ENCODE measurements at places on chromosomes 16 and 17.

- DNase-seq, result peak; percentile 76
These were observed 138.0 kb downstream of the NLK start for GRCh38 chr17:28180449-28180848.

DNA sequence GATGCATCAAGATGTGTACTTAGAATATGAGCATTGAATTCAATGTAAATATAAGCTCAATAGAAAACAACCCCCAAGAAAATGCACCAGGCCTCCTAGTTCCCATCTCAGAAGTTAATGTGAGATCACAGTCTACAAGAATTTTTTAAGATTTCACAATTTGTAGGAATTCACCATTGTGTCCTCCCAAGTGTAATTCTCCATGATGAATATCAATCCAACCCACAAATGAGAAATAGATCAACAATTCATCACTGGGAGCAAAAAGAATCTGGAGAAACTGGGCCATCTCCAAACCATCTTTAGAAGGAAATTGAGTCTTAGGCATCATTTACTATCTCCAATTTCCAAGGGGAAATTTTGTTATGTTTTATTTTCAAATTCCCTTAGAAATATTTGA is 310.5 kb upstream of the GOT2 start:
- peak; percentile 69 for DNase-seq

GRCh38 chr17:3843935-3844516 is 2.0 kb downstream of the NCBP3 start:
- peak; percentile 42 for DNase-seq

- DNase-seq, result no peak
These were observed 10.1 kb downstream of the GNPTG start for GRCh38 chr16:1361685-1362360.

GRCh38 chr16:30458561-30459394 is 13.1 kb upstream of the SEPHS2 start:
- DNase-seq, result no peak

DNA sequence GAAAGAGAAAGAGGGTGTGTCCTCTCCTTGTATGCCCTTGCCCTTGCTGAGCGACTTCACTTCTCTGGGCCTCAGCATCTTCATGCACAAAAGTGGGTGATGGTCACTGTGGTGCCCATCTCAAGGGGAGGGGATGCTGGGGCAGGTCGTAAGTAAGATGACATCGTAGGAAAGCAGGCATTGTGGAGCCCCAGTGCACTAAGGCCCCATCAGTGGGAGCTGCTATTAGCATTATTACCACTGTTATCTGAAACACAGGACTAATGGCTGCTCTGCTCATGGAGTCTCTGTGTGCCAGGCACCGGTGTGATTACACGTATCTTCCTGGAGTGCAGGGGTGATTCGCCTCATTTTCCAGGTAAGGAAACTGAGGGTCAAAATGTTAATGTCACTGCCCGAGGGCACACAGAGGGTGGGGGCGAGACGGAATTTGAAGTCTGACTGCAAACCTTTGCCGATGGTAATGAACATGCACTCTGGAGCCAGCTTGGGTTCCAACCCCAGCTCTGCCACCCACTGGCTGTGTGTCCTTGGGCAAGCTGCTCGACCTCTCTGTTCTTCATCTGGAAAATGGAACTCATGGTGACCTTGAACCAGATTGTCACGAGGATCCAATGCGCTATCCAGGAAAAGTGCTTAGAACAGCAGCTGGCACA is 63.2 kb upstream of the GSE1 start:
- no peak for DNase-seq

DNA sequence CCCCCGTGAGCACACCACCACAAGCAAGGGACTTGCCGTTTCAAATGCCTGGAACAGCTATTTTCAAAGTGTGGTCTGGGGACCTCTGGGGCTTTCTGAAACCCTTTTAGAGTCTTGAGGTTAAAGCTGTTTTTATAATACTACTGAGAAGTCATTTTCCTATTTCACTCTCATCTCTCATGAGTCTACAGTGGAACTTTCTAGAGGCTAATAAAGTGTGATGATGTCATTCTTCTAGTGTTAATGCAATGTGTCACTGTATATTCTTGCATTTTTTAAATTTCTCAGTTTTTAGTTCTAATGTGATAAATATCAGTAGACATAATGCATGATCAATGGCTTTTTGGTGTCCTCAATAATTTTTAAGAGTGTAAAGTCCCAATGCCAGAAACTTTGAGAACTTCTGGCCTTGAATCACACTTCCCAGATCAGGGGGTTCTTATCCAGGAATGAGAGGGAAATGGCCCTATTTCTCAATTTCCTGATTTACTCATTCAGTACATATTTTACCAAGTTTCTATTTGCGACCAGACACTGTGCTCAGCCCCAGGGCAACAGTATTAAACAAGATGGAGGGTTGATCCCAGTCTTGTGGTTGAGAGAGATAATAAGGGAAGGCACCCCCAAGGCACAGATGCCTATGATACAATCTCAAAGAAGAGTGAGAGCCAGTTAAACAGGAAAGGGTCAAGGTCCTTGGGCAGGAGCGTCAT is 444.0 kb downstream of the HS3ST3B1 start:
- DNase-seq, result peak; percentile 97

GRCh38 chr17:76549215-76549518 is 9.3 kb downstream of the PRCD start:
- DNase-seq, result no peak

DNA sequence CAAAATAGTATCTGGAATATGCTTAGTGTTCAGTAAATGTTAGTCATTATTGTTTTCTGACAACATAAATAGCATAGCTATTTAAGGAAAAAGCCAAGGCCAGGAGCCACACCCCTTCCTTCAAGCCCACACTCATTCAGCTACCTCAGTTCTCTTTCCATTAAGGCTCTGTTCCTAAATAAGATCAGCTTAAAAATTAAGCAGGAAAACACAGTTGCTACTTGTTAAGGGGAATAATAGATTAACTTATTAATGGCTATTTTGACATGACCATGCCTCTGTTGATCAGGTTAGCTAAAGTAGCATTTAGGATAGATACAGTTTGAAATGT is 158.1 kb downstream of the CHD9 start:
- no peak for DNase-seq

DNA sequence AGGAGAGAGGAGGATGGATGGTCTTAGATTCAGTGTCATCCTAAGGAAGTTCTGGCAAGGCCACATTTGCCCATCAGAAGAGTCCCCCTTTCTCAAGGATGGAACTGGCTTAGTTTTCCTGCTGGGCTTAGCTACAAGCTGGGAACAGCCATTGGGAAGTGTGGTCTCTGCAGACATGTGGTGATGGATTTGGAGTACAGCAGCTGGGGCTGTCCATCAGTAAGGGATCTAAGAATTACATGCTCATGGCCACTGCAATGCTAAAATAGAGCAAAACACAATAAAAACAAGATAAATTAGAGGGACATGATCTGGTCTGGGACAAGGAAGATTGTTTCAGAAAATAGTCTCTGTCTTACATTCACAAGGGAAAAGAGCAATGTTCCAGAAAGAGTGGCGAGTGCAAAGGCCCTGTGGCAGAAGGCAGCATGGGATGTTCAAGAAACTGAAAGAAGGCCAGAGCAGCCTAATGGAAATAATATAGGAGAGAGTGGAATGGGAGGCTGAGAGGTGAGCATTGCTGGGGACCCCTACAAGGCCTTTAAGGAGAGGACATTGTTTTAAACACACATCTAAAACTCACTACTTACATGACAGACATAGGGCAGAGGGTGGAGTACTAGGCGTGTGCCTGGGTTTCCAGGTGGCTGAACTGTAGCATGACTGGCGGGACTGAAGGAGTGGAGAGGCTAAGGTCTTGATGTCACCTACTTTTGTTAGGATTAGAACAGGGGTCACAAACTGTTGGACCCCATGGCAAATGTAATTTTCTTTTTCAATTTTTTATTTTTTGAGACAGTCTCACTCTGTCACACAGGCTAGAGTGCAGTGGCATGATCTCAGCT is 17.0 kb upstream of the TOX3 start:
- no peak for DNase-seq

- no peak for DNase-seq
These were observed 488.9 kb downstream of the CDH13 start for GRCh38 chr16:83115491-83116232.

DNA sequence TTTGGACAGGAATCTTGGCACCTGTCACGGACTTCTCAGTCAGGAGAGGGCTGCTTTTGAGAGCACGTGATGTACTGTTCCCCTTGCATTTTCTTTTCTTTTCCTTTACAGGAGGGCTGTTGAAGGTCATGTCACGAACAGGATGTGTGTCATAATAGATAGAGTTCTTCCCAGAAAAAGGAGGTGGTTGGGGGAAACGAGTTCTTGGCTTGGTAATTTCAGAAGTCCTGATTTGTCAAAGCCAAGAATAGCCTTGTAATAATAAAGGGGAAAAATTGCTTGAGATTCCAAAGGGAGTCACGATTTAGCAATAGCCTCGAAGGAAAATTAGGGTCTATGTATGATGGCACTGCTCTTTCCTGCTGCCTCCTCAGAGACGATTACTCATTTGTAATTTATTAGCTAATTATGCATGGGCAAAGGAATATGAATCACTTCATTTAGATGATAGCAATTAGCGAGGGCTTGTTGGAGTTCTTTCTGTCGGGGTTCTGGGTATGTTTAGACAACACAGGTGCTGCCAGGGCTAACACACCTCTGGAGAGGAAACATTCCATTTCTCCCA is 277.7 kb upstream of the N4BP1 start:
- DNase-seq, result no peak

DNA sequence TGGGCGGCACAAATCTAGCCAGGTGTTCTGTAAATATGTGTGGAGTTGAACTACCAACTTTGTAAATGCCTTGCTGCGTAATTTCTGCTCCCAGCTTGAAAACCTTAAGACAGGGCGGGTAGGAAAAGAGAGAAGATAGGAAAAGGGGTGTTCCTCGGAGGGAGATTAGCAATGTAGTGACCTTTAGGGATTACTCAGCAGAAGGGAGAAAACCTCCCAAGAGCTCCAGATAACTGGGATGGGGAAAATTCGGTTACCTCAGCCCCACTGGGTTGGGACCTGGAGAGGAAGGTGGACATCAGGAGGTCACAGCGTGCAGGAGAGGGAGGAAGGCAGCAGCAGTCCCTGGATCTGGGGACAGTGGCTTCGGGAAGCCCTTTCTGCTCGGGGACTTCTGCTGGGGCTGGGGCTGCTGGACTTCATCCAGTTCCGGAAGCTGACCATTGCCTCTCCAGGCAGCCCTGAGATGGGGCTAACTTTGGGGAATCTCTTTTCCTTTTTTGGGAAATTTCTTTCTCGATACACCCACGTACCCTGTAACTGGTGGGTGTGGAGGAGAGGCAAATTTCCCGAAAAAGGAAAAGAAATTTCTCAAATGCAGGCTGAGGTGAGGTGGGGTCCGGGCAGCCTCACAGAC is 39.2 kb downstream of the MPRIP start:
- DNase-seq, result no peak

GRCh38 chr17:18920911-18921441 is 31.0 kb upstream of the SLC5A10 start:
- DNase-seq, result peak; percentile 40

GRCh38 chr17:17675925-17676534 is 5.2 kb upstream of the RAI1 start:
- peak; percentile 43 for DNase-seq

DNA sequence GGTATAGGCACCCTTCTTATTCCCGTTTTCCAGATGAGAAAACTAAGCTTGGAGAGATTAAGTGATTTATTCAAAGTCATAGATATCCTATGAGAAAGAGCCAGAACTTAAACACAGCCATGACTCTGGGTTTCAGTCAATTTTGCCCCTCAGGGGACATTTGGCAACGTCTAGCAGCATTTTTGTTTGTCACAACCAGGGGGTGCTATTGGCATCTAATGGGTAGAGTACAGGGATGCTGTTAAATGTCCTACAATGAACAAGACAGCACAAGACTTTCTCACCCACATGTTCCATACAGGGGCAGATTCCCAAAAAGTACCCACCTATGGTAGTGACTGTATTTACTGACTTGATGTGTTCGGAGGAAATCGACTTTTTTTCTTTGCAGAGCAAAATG is 4.8 kb upstream of the SHISA9 start:
- peak; percentile 29 for DNase-seq

- no peak for DNase-seq
These were observed 113.4 kb upstream of the CDH8 start for GRCh38 chr16:62149631-62150030.

DNA sequence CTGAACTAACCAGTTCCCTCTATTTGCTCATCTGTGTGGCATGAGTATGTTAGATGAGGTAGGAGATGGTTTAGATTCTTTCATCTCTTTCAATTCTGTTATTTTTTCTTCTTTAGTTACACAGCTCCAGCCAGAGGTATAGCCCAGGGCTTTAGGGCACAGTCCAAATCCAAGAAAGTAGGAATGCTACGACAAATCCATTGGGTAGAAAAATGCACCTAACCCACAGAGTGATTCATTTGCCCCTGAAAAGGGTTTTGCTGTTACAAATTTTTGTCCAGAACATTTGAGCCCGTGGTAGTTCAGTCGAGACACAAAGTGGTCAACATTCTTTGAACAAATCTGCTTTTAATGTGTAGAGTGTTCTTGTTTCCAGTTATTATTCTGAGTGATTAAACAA is 250.7 kb downstream of the HS3ST3A1 start:
- DNase-seq, result peak; percentile 84

- DNase-seq, result no peak
These were observed 672 bp downstream of the CMTR2 start for GRCh38 chr16:71288570-71288889.

DNA sequence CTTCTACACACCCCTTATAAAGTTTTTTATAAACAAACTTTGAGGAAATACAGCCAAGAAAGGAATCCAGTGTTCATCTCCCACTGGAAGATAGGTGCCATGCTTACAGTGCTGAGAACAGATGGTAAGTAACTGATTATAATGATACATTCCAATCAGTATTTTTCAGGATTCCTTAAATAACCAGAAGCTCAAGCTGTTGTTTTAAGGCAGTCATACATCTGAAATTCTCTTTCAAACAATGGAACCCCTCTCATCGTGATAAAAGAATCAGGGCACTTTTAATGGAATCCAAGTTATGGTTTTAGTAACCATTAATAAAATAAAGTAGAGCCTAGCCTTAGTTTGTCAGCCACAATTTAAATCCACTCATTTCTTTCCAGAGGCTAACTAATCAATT is 56.1 kb upstream of the STAC2 start:
- peak; percentile 73 for DNase-seq

DNA sequence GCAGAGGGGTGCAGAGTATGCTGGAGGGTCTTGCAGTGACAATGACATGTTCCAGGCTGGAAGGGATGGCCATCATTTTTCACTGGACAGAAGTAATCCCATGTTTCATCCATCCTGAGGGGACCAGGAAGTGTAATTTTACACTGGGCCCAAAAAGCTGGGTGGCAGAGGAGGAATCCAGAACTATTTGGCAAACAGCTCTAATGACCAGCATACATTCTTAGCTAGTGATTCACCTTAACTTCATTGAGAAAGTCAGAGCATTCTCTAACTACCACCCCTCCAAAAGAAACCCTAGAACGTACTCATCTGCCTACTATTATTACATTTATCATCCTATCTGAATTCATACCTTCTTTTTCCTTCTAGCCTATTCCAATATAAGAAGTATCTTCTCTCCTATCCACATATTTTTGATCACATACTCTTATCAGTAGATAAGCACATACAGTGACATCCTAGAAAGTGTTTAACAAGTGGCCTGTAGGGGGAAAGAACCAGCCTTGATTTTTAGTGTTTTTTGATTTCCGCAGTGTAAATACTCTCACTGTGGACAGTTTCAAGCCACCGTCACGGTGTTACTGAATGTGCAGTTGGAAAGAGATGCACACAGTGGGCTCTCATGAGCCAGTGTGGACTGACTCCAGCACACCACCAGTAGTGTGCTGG is 118.1 kb downstream of the FTO start:
- peak; percentile 92 for DNase-seq

GRCh38 chr17:5097101-5097834 is 14.4 kb downstream of the ZNF232 start:
- no peak for DNase-seq

Measured in EH (cell line).